SW 1271 (cell line): ENCODE measurements at places on chromosomes 5 and 9.

DNA sequence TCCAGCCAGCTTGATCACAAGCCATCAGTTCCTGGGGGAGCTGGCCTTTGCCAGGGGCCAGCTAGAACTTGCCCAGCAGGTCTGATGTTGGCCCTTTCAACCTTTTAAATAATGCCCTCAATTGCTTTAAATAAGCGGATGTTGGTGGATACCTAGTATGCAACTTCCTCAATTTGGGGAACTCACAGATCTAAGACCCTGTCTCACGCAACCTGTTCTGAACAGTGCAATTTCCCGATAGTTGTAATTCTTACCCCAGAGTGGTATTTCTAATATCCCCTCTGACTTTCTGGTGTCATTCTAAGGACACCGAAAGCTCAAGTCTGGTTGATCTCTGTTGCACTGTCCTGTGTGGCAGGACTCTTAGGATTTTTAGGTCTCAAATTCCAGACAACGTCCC lies 23.1 kb downstream of the GALNT12 start:
- DNase-seq: no peak

DNA sequence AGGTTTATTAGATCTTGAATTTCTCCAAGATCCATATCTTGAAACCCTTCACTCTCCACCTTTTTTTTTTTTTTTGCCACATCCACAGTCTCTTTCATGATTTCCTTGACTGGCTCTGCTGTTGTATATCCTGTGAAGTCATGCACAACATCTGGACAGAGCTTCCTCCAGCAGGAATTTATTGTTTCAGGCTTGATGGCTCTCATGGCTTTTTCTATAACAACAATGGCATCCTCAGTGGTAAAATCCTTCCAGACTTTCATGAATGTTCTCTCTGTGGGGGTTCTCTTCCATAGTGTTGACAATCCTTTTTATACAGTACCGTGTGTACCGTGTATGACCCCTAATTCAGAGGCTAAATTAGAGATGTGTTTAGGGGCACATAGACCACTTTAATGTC lies 24.0 kb downstream of the RANBP17 start:
- DNase-seq: no peak

DNA sequence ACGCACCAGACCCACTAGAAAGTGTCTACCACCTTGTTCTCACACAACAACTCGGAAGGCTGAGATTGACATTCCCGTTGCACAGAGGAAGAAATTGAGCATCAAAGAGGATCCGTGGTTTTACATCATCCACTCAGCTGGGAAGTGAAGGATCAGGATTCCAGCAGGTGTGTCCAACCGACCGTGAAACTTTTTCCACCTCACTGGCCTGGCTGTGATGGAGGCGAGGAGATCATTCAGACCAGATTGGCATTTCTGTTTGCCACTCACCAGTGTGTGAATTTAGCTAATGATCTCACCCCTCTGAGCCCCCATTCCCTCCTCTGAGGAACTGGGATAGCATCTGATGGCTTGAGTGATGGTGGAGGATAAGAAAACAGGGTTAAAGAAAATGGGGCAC lies 46.7 kb upstream of the CPLX2 start:
- DNase-seq: no peak

- no peak for DNase-seq
Measured at GRCh38 chr5:78001197-78001596, 225.1 kb upstream of the TBCA start.

- no peak for DNase-seq
Measured at GRCh38 chr5:156420665-156421064, 93.7 kb downstream of the SGCD start.

DNA sequence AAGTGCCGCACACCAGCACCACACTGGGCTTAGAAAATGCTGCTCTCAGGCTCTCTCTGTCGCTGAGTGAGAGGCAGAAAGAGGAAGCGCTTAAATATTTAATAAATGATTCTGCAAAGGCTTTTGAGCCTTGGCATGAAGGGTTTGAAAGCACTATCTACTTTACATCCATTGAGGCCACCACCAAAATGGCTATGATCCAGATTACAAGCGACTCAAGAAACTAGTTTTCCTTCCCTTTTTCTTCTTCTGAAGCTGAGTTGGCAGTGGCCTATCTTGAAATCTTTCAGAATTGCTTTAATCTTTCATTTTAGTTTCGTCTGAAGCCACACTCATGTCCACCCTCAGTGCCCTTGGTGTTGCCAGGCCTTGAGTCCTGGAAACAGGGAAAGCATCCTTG lies 59.5 kb downstream of the EBF1 start:
- no peak for DNase-seq

GRCh38 chr5:120367896-120368634 lies 96.0 kb upstream of the PRR16 start:
- DNase-seq: no peak

GRCh38 chr5:90902170-90902569 lies 343.6 kb downstream of the ADGRV1 start:
- DNase-seq: no peak

DNA sequence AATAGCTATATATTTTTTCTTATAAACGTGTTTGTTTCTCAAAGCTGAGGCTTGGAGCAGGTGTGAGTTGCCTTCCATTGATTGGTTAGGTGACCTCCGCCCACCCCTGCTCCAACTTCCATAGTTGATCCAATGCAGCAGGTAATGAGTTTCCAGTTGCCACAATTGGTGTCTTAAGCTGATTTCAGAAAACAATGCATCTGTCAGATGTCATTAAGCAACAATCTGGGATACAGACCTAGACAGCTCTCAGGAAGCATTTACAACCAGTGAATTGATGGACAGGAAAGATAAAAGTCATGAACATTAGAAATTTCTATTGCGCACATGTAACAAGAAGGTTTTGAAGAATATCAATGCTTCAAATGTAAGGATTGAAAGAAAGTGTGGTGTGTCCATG lies 510.5 kb downstream of the SEMA5A start:
- no peak for DNase-seq

GRCh38 chr9:5531101-5531882 lies 21.0 kb downstream of the PDCD1LG2 start:
- no peak for DNase-seq

GRCh38 chr5:20524991-20525529 lies 537.1 kb upstream of the CDH18 start:
- DNase-seq: no peak

- DNase-seq: no peak
Measured at GRCh38 chr9:83537331-83538171, 650 bp downstream of the FRMD3 start.

GRCh38 chr9:124392254-124392870 lies 22.9 kb downstream of the PSMB7 start:
- no peak for DNase-seq

- DNase-seq: no peak
Measured at GRCh38 chr9:78351816-78352215, 54.9 kb downstream of the PSAT1 start.

GRCh38 chr9:93565089-93565488 lies 11.3 kb upstream of the PHF2 start:
- no peak for DNase-seq
